GM10248 (cell line): ENCODE measurements at places on chromosomes 13 and 19.

GRCh38 chr13:76439546-76439945 lies 446.7 kb downstream of the KCTD12 start:
- DNase-seq = no peak

GRCh38 chr19:42295831-42296525 lies 6.0 kb upstream of the PRR19 start:
- peak; percentile 84 for DNase-seq

DNA sequence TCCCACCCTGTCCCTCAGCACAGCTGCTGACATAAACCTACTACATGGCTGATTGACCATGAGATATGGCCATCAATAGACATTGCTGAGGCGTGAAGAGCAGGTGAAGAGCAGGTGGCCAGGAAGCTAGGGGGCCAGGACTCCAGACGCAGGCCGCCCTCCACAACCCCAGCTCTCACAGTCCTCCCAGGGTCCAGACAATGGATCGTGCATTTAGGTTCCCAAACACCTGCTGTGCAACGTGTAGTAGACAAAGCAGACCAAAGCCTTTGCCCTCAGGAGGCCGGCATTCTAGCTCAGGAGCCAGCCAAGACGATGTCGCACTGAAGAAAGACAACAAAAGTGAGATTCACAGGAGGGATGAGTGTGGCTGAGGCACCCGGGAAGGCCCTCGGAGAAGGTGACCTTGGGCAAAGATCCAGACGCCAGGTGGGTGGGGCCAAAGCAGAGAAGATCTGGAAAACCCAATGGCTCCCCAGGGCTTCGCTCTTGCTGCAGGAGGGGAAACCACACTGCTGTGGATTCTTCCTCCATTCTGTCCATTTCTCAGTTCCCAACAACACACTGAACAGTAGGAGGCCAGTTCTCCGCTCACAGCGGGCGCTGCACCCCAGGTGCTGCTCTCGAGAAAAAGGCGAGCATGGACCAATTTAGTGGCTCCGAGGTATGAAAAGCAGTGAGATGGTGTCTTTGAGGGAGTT lies 1.4 kb downstream of the FFAR1 start:
- peak; percentile 17 for DNase-seq

DNA sequence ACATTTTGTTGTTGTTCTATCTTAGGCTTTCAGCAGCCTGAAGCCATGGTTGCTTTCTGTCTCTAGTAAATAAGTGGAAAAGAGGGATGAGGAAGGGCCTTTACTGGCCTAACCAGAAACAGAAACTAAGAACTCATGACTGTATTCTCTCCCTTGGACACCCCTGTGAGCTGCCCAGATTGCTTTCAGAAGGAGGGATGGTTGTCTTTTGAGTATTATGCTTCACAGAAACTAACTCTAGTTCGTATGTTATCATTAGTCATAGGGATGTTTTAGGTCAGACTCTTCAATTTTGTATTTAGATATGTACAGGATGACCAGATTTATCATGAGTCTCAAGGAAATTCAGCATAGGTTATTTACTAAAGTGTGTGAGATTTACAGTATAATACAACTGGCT lies 17.5 kb downstream of the BORA start:
- no peak for DNase-seq

- no peak for DNase-seq
Measured at GRCh38 chr13:98913741-98914140, 64.1 kb downstream of the DOCK9 start.

DNA sequence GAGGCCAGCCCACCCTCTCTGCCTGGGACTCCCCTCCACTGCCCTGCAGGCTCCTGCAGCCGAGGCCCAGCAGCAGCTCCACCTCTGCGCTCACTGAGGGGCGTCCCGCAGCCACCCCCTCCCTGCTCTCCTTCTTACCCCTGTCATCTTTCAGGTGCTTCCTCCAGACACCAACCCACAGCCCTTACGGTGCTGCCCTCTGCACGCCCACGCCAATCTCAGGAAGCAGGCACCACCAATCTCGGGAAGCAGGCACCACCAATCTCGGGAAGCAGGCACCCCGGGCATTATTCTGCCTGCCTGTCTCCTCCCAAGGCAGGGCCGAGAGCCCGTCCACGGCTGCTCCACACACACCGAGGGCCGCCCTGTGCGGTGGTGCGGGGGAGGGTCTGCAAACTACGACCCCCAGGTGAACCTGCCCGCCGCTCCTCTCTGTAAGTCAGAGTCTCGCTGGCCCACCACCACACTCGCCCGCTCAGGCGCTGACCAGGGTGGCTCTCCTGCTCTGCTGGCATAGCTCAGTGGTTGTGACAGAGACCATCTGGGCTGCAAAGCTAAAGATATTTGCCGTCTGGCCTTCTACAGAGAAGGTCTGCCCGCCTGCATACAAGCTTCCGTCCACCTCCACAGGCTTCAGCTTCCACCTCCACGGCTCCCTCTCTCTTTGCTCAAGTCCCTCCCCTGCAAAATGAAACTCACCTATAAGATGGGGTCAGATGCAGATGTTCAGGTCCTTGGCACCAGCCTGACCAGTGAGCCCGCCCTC lies 2.9 kb downstream of the LSM7 start:
- DNase-seq = no peak

- no peak for DNase-seq
Measured at GRCh38 chr19:39802958-39803357, 24.3 kb downstream of the LEUTX start.

- no peak for DNase-seq
Measured at GRCh38 chr13:112733661-112734379, 44.0 kb downstream of the ATP11A start.

DNA sequence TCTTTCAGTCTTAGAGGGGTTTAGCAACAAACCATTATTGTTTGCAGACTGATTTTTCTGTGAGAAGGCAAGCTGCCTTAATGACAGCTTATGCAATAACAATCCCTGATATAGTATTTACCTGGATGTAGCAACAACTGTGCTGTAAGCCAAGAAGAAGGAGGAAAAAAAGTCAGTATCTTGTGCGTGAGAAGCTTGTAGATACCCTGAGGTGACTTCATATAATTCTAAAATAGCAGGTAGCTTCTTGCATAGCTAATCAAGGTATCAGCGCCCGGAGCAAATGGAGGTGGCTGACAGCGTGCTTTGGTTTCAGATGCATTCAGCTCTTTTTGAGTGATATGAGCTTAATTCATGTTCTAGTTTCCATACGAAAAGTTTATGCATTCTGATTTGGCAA lies 309.8 kb downstream of the KLF5 start:
- DNase-seq = no peak

DNA sequence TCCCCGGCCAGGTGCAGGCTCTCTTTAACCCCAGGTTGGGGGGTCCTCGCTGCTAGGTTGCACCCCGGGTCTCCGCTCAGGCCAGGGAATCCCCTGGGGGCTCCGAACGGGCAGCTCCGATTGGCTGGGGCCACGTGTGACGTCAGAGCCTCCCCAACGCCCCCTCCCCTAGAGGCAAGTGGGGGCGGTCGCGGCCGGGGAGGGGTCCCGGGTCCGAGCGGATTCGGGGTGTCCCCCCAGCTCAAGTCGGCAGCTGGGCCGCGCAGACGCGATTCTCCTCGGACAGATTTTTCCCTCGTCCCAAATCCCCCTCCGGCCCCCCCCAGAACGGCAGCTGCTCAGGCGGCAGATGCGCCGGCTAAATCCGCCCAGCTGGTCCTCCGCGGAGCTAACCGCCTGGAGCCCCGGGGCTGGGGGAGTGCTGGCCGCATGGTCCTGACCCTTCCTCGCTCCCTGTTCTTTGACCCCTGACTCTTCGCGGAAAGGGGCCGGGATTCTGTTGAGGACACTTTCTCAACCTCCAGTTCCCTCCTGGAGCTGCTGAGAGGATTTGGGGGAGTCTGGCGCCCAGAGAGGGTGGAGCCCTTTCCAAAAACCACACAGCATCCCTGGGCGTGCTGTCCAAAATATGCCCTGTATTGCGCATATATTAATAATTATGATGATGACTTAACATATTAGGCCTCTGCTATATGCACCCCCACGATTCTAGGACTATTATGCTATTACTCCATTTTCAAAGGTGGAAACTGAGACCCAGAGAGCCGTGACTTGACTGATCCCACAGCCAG lies 25.4 kb upstream of the SEMA6B start:
- DNase-seq = no peak

- DNase-seq = no peak
Measured at GRCh38 chr13:102443249-102443648, 41.4 kb upstream of the FGF14 start.

- no peak for DNase-seq
Measured at GRCh38 chr13:85935868-85936467, 136.7 kb upstream of the SLITRK6 start.
